ENCODE measurements at places on chromosomes 6 and 20.

- DNase-seq = no peak
Observed at GRCh38 chr6:89073840-89074239, 6.7 kb upstream of the PNRC1 start.

GRCh38 chr20:34536798-34537394 lies 20.7 kb downstream of the DYNLRB1 start:
- no peak for DNase-seq

- no peak for DNase-seq
Observed at GRCh38 chr20:11192106-11192505, 518.3 kb upstream of the JAG1 start.

GRCh38 chr20:24487648-24488047 lies 18.2 kb downstream of the SYNDIG1 start:
- DNase-seq = no peak

- DNase-seq = no peak
Observed at GRCh38 chr6:96110878-96111277, 95.1 kb downstream of the FUT9 start.

- no peak for DNase-seq
Observed at GRCh38 chr6:90304308-90304707, 7.7 kb upstream of the BACH2 start.

DNA sequence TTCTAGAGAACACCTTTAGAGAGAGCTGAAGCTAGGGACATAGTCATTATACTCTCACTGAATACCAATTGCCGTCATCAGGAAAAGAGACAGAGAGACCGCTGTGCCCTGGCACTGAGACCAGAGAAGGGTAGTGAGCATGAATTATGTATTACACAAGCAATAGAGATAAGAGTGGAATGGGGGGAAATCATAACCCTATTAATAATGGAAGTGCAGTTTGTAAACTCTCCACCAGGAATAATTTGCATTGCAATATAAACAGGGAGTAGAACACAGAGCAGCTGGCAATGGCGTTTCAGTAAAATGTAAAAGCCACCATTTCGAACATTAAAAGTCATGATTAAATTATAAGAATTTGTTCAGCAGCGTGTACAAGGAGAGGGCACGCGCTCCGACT lies 244.5 kb downstream of the MAFB start:
- DNase-seq = no peak

- DNase-seq = no peak
Observed at GRCh38 chr6:142942238-142942637, 2.7 kb downstream of the HIVEP2 start.

- DNase-seq = no peak
Observed at GRCh38 chr6:45375449-45375848, 2.3 kb downstream of the SUPT3H start.

GRCh38 chr6:31178143-31179041 lies 7.9 kb upstream of the POU5F1 start:
- DNase-seq = no peak

- no peak for DNase-seq
Observed at GRCh38 chr6:139939189-139939979, 564.9 kb upstream of the CITED2 start.

GRCh38 chr6:30813631-30814145 lies 69.3 kb upstream of the IER3 start:
- no peak for DNase-seq

GRCh38 chr6:108009894-108010293 lies 51.9 kb upstream of the SEC63 start:
- no peak for DNase-seq

DNA sequence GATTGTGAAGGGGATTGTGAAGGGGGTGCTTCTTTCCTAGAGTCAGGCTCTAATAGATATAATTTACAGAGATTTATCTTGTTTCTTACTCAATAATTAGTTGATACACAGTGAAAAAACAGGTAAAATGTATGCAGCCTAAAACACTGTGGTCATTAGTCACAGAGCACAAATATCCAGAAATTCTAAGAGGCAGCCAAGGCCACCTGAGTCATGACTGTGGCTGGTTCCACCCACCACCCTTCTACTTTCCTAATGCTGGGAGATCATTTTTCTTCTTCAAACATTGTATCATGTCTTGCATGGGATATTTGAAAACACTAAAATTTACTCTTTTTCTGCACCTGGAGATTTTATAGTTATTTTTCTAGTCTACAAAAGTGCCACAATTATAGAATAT lies 181.6 kb downstream of the OTOR start:
- DNase-seq = no peak

DNA sequence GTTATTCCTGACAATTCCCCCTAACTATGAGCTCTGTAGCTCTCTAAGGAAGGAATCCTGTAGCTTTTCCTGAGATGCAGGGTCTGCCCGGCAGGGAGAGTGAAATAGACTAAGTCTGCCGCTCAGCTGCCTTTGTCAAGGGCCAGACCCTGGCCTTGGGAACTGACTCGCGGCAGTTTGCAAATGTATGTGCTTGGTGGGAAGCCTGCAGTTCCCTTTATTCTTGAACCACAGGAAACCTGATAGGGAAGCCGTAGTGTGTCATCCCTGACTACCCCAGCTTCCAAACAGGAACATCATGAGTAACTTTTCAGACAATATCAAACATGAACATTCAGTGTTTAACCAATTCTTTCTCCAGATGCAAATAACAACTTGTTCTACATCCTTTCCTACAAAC lies 78.7 kb upstream of the IFNGR1 start:
- no peak for DNase-seq

DNA sequence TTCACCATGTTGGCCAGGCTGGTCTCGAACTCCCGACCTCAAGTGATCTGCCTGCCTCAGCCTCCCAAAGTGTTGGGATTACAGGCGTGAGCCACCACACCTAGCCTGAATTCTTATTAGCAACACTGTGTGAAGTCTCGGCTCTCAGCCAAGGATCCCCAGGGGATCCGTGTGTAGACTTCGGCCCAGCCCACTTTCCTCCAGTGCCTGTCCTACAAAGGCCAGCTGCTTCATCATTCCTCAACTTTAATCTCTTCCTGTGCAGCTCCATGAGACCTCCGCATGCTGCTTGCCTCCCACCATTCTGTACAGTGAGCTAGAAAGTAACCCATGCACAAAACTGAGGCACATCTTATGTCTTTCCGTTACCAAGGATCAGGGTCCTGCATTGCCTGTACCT lies 71.8 kb downstream of the SAMD3 start:
- no peak for DNase-seq

DNA sequence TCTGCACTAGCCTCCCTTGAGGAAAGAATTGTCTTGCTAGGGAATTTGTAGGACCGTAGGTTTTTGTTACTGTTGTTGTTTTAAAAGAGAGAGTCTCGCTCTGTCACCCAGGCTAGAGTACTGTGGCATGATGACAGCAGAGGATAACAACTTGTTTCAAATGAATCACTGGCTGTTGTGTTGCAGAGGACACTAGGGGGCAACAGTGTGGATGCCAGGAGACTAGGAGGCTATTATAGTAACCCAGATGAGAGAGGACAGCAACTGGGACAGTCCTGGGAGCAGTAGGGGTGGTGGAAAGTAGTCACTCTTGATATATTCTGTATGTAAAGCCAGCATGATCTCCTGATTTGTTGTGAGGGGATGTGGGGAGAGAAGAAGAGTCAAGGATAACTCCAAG lies 41.8 kb upstream of the LAMA4 start:
- no peak for DNase-seq

DNA sequence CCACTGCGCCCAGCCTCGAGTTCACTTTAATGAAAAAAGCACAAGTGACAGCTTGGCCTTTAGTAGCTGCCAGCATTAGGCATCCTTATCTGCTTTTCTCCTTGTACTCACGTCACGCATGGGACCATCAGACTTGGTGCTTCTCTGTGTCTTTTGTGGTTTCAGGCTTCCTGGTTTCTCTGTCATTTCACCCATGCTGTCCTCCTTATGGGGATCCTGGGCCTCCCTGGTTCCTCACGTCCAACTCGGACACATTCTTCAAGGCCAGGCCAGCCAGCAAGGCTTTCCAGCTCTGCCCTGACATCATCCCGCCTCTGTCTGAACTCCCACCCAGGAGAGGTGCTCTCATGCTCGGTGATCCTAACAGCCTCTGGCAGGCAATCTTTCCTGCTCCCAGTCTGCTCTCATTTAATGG lies 83.2 kb downstream of the TIAM2 start:
- DNase-seq = no peak
